NCI-H2081 (cell line): ENCODE measurements at places on chromosomes 7 and 10.

DNA sequence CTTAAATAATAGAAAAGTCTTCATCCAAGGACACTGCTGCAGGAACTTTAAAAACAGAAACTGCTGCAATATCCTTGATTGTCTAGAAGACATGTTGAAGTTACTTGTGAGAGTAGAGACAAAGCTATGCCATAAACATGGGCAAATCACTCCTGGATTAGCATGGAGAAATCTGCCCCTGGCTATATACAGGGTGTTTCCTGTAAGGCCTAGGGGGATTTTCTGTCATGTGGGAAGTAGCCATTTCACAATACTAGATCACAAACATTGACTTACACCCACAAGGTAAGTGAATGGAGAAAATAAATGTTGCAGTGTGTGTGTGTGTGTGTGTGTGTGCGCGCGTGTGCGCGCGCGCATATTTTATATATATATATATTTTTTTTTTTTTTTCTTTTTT is 35.2 kb upstream of the PDK4 start:
- DNase-seq = no peak

DNA sequence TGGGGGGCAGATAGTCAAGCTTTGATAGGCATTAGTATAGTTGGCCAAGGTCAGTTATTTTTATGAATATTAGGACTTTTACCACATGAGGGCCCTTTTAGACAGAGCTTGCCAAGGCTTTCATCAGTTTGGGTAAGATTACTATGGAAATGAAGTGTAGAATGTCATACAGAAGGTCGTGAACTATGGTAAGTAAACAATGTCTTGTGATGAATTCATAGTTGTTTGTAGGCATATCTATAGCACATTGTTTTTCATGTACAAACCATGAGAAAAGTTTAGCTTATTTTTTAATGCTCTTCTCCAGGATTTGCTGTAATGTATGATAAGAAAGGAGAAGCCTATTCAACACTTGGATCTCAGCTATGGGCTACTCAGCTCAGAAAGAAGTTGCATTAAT is 4.3 kb downstream of the OR2A2 start:
- no peak for DNase-seq

GRCh38 chr10:49310460-49310859 is 11.5 kb downstream of the C10orf71 start:
- DNase-seq = no peak

DNA sequence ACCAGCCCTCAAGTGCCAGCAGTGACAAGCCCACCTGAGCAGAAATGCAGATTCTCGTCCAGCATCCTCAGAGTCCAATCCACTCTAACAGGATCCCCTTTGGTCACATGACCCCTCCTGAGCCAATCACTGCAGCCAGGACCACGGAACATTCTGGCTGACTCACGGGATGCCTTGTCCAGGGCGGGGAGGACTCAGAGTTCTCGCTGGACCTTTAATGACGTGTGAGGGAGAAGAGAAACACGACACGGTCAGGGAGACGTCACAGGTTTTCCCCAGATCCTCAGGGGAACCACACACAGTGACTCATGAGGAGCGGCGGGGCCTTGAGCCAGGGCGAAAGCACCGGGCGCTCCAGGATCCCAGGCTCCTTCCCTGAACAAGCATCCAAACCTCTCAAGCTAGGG is 155.7 kb downstream of the PTPRN2 start:
- DNase-seq = peak; percentile 43

GRCh38 chr7:28595076-28595475 is 182.8 kb downstream of the CREB5 start:
- no peak for DNase-seq

DNA sequence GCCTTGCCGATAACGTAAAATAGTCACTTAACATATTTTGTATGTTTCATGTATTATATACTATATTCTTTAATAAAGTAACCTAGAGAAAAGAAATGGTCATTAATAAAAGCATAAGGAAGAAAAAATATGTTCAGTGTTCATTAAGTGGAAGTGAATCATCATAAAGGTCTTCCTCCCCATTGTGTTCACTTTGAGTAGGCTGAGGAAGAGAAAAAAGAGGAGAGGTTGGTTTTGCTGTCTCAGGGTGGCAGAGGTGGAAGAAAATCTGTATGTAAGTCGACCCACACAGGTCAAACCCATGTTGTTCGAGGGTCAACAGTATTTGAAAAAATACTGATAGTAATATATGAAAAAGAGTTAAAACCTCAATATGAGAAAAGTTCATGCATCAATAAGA is 90.3 kb downstream of the GLCCI1 start:
- no peak for DNase-seq

- DNase-seq = no peak
These were observed 316.5 kb upstream of the ZMIZ1 start for GRCh38 chr10:78752221-78752620.

DNA sequence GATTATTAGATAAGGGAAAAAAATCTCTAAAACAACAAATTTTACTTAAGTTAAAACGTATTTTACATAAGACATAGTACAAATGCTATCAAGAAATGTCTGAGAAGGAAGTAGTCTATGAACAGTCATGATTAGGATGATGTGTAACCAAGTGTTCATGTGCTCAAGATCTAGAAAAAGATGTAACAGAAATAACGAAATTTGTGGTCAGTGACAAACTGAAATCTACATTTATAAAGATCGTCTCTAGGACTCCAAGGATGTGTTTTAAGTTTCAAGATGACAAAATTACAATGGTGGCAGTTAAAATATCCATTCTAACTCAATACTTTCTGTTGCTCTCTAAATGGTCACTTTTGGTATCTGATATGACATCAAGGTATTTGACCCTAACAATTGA is 17.2 kb downstream of the PPP3CB start:
- no peak for DNase-seq

- DNase-seq = no peak
These were observed 172.6 kb downstream of the FAM107B start for GRCh38 chr10:14601872-14602725.

DNA sequence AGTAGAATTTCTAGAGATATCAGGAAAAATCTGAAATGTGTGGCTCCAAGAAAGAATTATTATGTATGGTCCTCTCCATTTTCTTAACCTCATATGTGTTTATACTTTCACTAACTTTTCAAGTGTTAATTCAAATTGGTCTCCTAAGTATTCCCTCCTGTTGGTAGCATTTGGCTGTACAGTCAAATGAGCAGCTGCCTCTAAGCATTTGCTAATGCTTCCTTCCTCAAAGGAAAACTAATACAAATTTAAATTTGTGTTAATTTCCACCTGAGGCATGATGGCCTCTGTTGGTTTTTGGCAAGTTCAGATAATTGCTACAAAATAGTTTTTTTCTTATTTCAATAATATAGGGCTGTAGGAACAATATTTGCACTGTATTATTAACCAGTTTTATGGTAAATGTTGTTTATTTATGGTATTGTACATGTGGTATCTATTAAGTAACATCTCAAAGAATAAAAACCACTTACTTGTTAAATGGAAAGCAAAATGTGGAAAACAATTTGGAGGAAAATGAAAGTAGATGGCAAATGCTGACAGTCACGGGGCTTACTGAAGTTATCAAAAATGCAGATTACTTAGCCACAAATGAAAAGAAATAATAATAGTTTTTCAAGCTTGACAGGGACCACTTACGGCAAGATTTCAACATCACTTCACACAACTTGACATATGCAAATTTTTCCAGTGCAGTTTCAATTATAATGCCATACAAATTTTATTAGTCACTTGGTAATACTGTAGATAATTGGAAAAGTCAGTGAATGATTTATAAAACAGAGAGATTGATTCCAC is 299.3 kb upstream of the MEOX2 start:
- DNase-seq = no peak

GRCh38 chr10:98472196-98472595 is 25.5 kb upstream of the HPS1 start:
- DNase-seq = no peak

GRCh38 chr7:47504551-47505311 is 77.2 kb downstream of the TNS3 start:
- no peak for DNase-seq

DNA sequence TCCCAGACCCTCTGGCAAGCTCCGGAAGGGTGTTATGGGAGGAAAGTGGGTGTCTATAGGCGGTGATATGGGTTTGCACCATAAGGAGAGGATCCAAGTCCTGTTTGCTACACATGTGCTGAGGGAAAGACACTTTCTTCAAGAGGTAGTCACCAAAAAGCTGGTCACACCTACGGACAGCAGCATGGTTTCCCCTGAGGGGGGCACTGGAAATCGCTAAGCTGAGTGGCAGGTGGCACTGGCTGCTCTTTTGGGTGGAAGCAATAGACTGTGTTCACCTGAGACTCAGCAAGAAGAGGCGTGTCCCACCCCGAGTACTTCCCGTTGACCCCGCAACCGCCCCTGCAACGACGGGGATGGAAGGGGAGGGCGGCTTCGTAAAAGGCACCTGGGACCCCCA is 1.8 kb upstream of the FOXI2 start:
- DNase-seq = no peak

- no peak for DNase-seq
These were observed 53.5 kb upstream of the FRMD4A start for GRCh38 chr10:14384116-14384730.

DNA sequence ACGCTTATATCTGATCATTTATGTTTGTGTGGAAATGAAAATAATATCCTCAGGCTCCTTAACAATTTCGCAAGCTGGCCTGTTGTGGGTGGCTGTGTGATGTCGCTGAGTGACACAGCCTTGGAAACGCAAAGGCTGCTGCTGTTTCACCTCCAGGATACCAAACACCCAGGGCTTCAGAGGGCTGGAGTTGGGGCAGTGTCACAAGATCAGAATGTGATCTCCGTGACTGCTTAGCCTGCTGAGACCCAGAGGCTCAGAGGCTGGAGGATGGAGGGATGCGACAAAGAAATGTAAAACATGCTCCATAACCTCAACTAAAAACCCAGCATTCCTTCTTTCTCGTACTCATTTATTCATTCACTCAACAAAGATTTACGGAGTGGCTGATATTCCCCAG is 37.2 kb upstream of the BMPER start:
- no peak for DNase-seq

- DNase-seq = no peak
These were observed 528.1 kb upstream of the SEMA3D start for GRCh38 chr7:85714951-85715350.

GRCh38 chr7:158782761-158783401 is 46.4 kb downstream of the ESYT2 start:
- peak; percentile 35 for DNase-seq

DNA sequence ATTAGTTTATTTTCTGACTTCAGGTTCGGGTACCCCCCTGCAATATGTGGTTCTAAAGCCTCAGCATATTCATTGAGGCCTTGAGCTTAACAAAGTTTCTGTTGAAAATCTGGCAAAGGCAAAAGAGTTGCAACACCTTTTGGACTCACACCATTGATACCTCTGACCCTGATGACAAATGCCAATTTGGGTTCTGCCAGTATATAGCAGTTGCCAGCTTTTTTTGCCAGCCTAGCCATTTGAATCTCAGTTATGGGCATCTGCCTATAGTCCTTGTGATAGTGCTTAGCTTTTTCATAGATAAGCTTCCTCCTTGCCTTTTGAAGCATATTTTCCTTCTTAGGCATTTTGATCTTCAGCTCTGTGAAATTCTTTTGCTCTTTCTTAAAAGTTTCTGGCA is 31.9 kb downstream of the LIPJ start:
- no peak for DNase-seq

GRCh38 chr7:134903073-134903790 is 83.1 kb upstream of the AGBL3 start:
- DNase-seq = no peak

DNA sequence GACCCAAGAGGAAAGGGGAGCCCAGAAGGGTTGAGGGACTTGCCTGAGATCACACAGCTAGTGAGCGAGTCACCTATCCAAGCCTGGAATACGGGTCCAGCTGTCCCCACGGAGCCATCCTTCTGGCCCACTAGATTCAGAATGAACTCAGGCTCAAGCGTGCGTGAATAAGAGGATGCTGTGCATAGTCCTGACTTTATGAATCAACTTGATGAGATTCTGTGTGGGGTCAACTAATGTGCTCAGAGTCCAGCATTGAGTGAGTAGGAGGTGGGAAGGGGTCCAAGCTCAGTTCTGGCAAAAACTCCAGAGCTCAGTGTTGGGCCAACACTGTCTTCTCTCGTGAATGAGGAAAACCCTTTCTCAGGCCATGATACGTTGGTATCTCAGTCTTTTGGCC is 41.4 kb downstream of the CAMK1D start:
- DNase-seq = no peak

DNA sequence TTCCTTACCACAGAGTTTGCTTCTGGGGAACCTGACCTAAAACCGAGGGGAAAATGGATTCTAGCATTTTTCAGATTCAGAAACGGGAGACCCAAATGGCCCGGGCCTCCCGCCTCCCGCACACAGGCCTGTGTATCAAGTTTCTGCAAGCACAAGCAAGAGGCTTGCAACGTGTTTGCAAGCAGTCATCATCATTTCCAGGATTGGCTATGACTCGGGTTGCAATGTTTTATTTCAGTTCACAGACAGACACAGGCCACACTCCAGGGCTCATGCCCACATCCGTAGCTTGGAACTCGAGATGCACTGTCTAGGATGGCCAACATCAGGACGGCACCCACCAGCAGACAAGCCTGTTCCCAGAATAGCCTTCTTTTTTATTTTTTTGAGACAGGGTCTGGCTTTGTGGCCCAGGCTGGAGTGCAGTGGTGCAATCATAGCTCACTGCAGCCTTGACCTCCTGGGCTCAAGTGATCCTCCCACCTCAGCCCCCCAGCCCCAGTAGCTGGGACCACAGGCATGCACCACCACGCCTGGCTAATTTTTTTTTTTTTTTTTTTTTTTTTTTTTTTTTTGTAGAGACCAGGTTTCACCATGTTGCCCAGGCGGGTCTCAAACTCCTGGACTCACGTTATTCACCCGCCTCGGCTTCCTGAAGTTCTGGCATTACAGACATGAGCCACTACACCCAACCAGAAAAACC is 68.1 kb upstream of the FOXK1 start:
- DNase-seq = no peak

GRCh38 chr7:87413951-87414793 is 61.3 kb downstream of the ABCB4 start:
- no peak for DNase-seq

DNA sequence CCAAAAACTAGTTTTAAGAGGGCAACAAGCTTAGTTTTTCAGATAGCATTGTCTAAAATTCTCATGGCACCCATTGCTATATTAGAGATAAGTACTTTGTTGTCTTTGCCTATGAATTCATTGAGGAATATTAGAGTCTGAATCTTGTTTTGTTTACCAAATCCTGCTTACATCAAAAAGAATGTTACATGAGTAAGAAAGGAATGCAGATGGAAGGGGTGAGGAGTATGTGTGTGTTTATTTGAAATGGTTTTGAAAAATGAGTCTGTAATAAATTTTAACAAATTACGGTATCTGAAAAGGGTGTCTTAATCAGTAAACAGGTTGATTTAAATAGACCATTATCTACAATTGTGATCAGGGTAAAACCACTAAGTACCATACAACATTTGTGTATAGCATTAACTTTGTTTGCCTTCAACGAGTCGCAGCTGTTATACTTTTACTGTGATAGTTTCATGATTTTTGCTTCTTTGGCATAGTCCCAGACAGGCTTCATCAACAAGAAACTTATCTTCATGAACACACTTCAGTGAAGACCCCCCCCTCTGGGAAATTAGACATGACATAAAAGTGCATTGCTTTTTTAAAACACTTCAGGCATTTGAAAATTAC is 1183.9 kb upstream of the C7orf33 start:
- DNase-seq = no peak
